CMK (cell line): ENCODE measurements at places on chromosomes 6 and 20.

DNA sequence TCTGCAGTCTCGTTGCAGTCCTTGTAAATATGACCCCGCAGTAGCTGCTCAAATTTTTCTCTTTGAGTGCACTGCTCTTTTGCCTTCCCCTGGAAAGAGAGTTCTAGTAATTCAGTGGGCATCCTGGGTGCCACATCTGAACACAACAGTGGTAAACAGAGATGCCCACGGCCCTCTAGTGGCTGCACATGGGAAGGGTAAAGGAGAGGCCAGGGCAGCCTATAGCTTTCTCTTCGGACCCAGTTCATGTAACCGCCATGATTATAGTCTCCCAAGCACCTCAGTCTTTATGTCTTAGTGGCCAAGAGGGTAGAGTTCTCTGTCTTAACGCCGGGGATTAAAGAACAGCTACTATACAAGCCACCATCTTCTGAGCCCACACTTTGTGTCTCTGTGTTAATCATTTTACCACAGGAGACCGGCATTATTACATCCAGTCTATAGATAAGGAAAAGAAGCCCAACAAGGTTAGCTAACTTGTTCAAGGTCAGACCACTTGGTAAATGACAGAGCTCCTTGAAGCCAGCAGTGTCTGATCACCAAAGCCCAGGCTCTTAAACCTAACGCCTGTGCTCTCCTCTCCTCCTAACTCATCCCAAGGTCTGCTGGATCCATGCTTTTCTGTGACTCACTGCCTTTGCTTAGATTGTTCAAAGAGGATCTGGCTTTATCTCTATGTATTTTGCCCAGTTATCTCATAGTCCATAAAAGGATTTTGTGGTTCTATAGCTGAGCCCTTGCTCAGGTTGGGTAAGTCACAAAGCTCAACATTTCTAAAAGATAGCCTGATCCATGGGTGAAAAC lies 81.8 kb downstream of the ISM1 start:
- DNase-seq: no peak

DNA sequence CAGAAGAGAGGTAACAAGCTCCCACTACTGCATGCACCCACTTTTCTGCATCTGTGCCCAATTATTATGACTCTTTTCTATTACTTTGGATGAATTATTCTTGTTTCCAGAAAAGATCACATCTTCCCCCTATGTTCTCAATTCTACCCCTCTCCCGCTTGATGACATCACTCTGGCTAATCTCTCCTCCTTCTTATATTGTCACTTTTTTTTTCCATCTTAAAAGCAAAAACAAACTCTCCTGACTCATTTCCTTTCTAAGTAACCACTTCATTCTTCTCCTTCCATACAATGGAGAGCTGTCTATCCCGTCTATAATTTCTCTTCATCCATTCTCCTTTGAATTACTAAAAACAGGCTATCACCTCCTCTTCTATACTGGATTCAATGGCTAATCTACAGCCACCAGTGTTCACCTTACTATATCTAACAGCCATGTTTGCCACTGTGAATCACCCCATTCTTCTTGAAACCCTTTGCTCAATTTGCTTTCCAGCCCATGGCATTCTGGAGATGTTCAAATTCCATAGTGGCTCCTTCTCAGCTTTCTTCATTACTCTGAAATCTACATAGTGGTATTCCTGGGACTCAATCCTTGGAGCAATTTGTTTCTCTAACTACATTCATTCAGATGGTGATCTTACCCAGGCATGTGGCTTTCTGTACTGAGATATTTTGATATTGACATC lies 378.4 kb downstream of the ARHGAP18 start:
- DNase-seq: no peak

- DNase-seq: no peak
Observed at GRCh38 chr6:90088009-90088408, 193.7 kb downstream of the GJA10 start.

DNA sequence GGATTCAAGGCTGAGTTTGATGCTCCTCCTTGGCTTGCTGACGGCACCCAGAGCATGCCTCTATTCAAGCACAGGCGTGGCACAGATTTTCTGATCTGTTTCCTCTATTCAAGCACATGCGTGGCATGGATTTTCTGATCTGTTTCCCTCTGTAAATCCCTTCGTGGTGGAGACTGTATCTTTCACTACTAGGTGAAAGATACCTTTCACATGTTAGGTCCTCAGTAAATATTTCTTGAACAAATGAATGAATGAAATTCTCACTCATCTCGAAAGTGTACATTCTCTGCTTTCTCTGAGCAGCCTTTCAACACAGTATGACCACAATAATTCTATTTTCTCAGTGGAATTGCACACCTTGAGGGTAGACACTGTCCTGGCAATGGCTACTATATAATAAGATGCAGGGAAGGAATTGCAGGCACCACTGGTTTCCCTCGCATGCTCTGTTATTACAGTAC lies 72.6 kb upstream of the F13A1 start:
- DNase-seq: no peak

GRCh38 chr6:43876602-43877001 lies 106.6 kb downstream of the VEGFA start:
- DNase-seq: no peak

DNA sequence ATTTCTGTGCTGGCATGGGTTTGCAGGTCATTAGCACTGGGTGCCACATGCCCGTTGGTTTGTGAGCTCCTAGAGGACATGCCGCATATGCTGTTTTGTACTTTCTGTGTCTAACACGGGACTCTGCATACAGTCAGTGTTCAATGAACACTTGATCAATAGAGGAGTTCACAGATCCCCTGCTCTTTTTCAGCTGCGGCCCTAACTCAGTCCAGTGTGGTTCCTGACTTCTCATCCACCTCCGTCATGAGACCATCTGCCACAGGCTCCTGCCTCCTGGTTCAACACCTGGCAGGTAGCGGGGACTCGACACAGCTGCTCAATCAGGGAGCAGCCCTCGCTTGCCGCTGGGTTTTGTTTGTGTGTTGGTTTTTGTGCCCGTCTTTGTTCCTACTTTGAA lies 13.8 kb upstream of the BMP7 start:
- no peak for DNase-seq

DNA sequence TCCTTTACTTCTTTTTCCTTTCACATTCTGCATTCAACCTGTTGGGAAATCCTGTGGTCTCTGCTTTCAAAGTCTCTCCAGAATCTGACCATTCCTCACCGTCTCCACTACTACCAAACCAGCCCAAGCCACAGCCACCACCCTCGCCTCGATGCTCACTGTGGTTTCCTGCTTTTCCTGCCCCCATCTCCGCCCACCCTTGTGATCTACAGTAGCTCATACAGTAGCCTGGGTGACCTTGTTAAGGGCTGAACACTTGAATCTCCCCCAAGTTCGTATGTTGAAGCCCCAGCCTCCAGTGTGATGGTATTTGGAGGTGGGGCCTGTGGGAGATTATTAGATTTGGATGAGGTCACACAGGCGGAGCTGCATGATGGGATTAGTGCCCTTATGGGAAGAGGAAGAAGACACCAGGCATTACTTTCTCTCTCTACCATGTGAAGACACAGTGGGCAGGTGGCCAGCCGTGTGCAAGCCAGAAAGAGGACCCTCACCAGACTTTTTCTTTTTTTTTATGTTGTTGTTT lies 189.0 kb upstream of the UST start:
- no peak for DNase-seq

DNA sequence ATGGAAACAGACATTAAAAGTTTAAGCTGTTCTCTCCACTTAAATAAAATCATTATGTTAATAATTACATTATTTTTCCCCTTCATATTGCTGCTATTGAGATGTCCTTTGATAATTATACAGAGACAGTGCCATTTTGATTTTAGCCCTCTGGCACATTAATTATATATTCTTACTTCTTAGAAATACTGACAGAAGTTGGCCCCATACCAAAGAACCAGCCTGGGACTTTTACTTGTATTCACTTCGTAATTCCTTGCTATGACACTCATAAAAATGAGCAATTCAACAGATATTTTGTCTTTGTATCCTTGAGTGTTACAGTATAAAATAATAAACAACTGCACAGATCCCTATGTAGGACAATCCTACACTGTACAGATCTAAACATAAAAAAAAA lies 743.7 kb downstream of the TBC1D32 start:
- no peak for DNase-seq

GRCh38 chr6:166192136-166192535 lies 24.5 kb upstream of the TBXT start:
- DNase-seq: no peak

GRCh38 chr6:84166395-84166794 lies 61.0 kb downstream of the CEP162 start:
- DNase-seq: no peak

- no peak for DNase-seq
Observed at GRCh38 chr6:52502306-52503029, 74.4 kb downstream of the TRAM2 start.

DNA sequence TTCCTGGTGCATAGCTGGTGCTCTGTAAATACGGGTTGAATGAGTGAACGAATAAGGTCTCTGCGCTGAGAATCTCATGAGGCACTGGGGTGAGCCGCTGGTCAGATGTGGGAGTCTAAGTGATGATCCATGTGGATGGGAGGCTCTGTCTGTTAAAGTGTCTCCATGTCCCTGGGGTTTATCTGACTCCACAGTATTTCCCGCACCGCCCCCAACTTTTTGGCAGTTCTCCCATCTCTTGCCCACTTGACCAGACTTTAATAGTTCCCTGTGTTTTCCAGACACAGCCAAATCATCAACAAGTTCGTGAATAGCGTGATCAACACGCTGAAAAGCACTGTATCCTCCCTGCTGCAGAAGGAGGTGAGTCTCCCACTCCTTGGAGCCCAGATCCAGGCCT lies 9.9 kb downstream of the BPIFA2 start:
- no peak for DNase-seq
